ENCODE measurements at places on chromosomes 2 and 18.

DNA sequence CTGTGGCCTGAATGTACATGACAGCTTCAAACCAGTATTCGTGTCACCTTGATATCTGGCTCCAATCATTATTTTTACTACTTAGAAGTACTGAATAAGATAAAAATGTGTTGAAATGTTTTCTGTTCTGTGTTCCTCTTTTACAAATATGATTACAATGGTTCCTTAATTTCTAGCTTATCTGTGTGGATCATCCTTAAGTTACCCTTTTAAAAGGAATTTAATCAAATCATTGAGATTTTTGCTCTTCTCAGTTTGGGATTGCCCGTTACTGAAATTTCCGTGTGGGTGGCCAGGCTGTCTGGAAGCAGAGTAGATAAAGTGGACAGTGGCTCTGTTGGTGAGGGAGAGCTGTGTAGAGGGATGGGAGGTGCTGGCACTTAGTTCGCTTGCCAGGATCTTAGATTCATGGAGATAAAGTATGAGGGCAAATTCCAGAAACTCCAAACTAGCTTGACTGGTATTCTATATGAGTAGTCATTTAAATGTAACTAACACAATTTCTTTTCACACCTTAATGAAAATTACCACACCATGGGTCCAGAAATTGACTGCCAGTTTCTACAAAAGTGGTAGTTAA is 27.4 kb upstream of the SAG start:
- no peak for DNase-seq

- no peak for DNase-seq
These were observed 1.3 kb downstream of the DUSP2 start for GRCh38 chr2:96143848-96144480.

- no peak for DNase-seq
These were observed 150.2 kb upstream of the POU3F3 start for GRCh38 chr2:104703669-104704068.

- DNase-seq = no peak
These were observed 1.2 kb downstream of the REV1 start for GRCh38 chr2:99488539-99489062.

GRCh38 chr2:132477962-132478361 is 61.4 kb downstream of the GPR39 start:
- no peak for DNase-seq

DNA sequence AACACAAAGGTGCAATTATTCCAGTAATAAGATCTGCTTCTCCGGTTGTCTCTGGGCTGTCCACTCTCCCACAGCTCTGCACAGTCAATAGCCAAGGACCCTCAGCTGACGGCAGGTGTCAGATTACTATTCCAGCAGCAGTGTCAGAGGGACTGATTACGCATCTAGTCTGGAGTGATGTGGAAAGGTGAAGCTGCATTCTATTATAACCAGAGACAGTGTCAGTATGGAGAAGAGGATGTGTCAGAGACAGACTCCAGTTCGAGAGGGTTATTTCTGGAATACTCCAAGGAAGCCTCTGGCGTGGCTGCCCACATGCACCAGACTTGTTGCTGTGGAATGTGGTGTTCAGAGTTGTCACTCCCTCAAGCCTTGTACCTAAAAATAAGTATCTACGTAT is 163.6 kb upstream of the TMEM200C start:
- DNase-seq = no peak

- no peak for DNase-seq
These were observed 76.3 kb downstream of the ANTXR1 start for GRCh38 chr2:69089266-69089665.

- no peak for DNase-seq
These were observed 72.0 kb upstream of the AFF3 start for GRCh38 chr2:100214265-100214971.

All from stimulated activated CD8-positive, alpha-beta memory T cell treated with anti-CD3 and anti-CD28 coated beads, Interleukin-7, amount 100 ng/mL, for 1 hour (primary cell).